ENCODE measurements at places on chromosomes 2 and 18. TPM values are rescaled to one million over a fixed set of nuclear protein-coding genes. Genes with fewer than 3 reads are reported as not detected.

TTC32 gene
- total RNA-seq = 48.7 TPM

CRACDL gene
- total RNA-seq = 1.1 TPM

HAUS1 gene
- total RNA-seq = 23.2 TPM

FLACC1 gene
- 10.0 TPM for total RNA-seq

DNA sequence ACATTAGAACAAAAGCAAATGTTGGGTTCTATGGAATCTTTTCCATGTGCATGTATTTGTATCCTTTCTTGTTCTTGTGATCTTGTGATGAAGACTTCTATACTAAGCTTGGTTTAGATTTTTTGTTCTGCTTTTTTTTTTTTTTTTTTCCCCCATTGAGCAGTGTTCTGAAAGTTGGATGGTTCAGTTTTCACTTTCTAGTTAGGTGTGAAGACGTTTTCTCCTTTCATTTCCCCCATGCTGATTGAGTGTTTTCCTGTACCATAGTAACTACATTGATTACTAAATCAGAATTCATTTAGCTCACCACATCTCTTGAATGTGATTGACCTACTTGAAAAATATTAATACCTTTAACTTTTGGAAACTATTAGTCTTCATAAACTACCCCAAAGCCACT is 34.1 kb downstream of the NOP58 start:
- no peak overlapping the region for H3K27ac ChIP-seq
- H3K4me1 ChIP-seq = no peaks in the 10 kb centered on the region

GRCh38 chr2:61763605-61764034 is 90.2 kb downstream of the FAM161A start:
- DNase-seq = no peak
- H3K36me3 ChIP-seq = no peaks in the 10 kb centered on the region
- peak overlapping the region; percentile 94 for H3K27ac ChIP-seq
- peak overlapping the region; percentile 45 for H3K4me3 ChIP-seq
- no peaks in the 10 kb centered on the region for H3K27me3 ChIP-seq

DNA sequence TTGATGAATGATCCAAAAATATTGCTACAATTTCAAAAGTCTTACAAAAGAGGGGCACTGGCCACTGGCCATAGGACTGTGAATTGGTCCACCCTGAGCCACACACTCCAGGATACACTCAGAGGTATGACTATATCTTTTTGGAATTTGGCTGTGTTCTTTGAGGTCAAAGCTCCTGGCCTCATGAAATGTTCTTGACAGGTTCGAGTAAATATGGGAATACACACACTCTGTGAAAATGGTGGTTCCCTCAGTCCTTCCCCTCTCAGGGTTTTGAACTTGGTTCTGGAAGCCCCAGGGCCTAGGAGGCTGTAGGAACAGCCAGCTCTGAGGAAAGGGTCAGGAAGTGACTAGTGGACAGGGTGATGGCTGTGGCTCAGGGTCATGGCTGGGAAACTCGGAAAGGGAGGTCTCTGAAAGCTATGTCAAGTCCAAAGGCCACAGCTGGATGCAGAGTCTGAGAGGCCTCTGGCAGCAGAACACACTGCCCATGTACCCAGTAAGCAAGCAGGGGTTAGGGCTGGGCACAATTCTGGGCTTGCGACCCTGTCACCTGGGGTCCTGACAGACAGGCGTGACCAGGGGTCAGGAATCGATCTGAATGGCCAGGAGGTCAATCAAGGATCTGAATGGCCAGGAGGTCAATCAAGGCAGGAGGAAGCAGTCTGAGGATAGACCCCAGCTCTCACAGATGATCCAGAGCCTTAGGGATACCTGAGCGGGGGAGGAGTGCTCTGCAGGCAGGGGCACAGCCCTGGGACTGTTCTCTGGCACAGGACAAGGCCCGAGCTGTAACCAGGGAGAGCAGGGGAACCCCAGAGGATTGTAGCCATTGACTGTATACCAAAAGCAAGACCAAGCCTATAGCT is 223.4 kb upstream of the SMAD2 start:
- no peak overlapping the region for H3K27ac ChIP-seq
- no peaks in the 10 kb centered on the region for H3K36me3 ChIP-seq
- no peaks in the 10 kb centered on the region for H3K4me1 ChIP-seq
- no peaks in the 10 kb centered on the region for H3K27me3 ChIP-seq
- DNase-seq = no peak

Measured in CD4-positive, alpha-beta memory T cell (primary cell).